ENCODE measurements at places on chromosomes 12 and 14. TPM values are rescaled to one million over a fixed set of nuclear protein-coding genes. Genes with fewer than 3 reads are reported as not detected.
A peak's percentile ranks its signal among the peaks of the same experiment; 100 is the strongest.

The PLEKHG7 gene
- total RNA-seq, result not detected

The SSTR1 gene
- total RNA-seq, result not detected

The CLEC4A gene
- total RNA-seq, result 0.19 TPM

The PARPBP gene
- 27.2 TPM for total RNA-seq

The B4GALNT3 gene
- total RNA-seq, result 0.64 TPM

The E2F7 gene
- total RNA-seq, result 20.2 TPM

The DPPA3 gene
- not detected for total RNA-seq

The MUCL1 gene
- total RNA-seq, result not detected

DNA sequence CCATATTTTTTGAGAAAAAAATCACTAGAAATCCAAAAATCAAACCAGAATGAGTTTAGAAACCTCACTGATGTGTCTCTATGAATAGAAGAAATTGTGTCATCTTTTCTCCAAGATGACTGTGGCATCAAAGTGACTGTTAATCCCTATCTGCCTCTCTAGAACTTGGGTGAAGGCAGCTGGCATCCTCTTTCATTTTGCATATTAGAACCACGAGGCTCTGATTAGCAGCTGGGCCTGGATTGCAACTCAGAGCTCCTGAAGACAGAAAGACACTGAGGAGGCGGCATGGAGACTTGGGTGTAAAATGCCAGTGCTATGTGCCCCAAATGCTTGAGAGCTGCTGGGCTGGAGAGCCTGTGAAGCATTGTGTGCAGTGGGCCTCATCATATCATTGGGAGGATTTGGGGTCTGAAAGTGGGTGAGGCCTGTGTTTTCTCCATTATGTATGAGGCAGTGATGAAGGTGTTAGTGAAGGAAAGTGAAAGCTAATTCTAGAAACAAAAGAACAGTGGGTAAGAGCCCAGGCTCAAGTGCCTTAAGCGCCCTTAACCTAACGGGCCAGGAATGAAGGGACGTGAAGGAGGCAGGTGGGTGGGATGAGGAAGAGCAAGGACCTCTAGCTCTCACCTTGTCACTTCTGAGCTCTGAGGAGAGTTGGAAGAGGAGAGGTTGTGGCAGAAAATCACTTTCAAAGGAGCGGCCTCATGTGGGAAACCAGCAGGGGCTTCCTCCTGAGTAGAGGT, 26.2 kb downstream of the NKX2-8 start:
- no peaks in the 10 kb centered on the region for H3K36me3 ChIP-seq
- no peaks in the 10 kb centered on the region for H3K4me1 ChIP-seq
- no peak overlapping the region for H3K4me3 ChIP-seq
- peaks cover 7% of the 10 kb centered on the region for H3K27me3 ChIP-seq

GRCh38 chr12:72330301-72330700, 58.1 kb downstream of the TRHDE start:
- no peak overlapping the region for H3K4me3 ChIP-seq
- DNase-seq, result no peak
- no peak overlapping the region for H3K27ac ChIP-seq
- no peaks in the 10 kb centered on the region for H3K4me1 ChIP-seq
- H3K36me3 ChIP-seq, result no peaks in the 10 kb centered on the region

DNA sequence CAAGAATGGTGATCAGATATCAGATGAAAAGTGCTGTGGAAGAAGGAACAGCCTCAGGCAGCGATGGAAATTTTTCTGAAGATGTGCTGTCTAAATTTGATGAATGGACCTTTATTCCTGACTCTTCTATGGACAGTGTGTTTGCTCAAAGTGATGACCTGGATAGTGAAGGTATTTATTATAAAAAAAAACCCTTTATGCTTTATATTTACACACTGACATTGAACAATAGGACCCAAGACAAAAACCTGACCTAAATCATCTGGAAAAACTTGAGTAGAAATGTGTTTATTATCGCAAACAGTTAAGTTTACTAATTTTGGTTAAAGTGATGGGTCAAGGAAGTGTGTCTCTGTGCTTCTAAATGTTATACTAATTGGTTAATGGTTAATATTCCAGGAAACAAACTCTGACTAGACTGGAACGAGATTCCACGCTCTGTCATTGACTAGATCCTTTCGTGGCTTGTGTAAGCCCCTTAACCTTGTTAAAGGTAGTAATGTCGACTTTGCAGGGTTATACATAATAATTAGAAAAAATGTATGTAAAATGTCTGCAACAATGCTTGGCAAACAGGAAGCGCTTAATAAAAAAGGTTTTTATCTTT, 62.7 kb downstream of the LRRK2 start:
- H3K4me3 ChIP-seq, result no peak overlapping the region
- H3K36me3 ChIP-seq, result no peaks in the 10 kb centered on the region
- DNase-seq, result no peak
- H3K4me1 ChIP-seq, result no peaks in the 10 kb centered on the region

GRCh38 chr12:16019136-16019535, 108.0 kb downstream of the DERA start:
- no peaks in the 10 kb centered on the region for H3K27me3 ChIP-seq
- H3K4me3 ChIP-seq, result no peak overlapping the region
- no peak for DNase-seq
- no peaks in the 10 kb centered on the region for H3K4me1 ChIP-seq
- H3K27ac ChIP-seq, result no peak overlapping the region
- H3K36me3 ChIP-seq, result peaks cover 35% of the 10 kb centered on the region

- no peak for DNase-seq
- peaks cover 39% of the 10 kb centered on the region for H3K36me3 ChIP-seq
- H3K27ac ChIP-seq, result no peak overlapping the region
- no peaks in the 10 kb centered on the region for H3K4me1 ChIP-seq
Measured at GRCh38 chr14:71629250-71629649, 303.0 kb upstream of the RGS6 start.

- H3K4me3 ChIP-seq, result no peak overlapping the region
- no peaks in the 10 kb centered on the region for H3K4me1 ChIP-seq
- peaks cover 5% of the 10 kb centered on the region for H3K36me3 ChIP-seq
- no peaks in the 10 kb centered on the region for H3K27me3 ChIP-seq
- no peak for DNase-seq
Measured at GRCh38 chr12:53143355-53143754, 37.2 kb upstream of the ZNF740 start.

DNA sequence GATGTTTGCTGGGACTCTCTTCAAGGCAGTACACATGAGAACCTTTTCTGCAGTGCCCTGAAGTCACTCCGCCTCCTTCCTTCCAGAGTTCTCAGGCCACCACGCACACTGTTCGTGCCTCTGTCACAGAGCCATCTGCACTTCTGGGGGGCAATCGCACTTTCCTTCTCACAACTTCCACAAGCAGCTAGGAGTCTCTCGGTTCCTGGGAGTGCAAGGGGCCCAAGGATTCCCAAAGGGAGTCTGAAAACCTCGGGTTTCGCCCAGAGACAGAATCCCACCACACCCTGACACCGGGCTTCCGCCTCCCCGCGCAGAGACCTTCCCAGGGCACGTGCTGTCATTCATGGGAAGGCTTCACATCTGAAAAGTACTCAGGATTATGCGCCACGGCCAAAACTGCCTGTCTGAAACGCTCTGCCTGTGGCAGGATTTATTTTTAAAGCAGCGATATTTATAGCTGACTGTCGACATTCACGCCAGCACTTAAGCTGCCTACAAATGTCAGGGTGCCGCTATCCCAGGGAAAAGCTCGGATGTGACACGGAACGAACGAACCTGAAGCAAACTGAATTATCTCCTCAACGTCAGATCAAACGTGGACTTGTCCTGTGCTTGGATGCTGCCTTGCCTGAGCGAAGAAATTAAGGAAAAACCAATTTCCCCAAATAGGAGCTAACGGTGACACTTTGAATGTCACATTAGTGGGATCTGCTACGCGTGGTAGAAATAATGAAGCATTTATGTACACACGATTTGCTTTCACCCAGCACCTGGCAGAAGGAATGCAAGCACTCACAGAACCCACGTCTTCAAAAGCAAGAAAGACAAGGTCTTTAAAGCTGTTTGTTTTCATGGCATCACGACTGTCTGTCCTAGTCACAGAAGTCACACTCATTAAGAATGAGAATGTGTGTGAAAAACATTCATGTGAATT, 154.0 kb downstream of the PIWIL1 start:
- no peaks in the 10 kb centered on the region for H3K27me3 ChIP-seq
- no peak overlapping the region for H3K27ac ChIP-seq
- H3K4me1 ChIP-seq, result no peaks in the 10 kb centered on the region
- no peaks in the 10 kb centered on the region for H3K36me3 ChIP-seq

DNA sequence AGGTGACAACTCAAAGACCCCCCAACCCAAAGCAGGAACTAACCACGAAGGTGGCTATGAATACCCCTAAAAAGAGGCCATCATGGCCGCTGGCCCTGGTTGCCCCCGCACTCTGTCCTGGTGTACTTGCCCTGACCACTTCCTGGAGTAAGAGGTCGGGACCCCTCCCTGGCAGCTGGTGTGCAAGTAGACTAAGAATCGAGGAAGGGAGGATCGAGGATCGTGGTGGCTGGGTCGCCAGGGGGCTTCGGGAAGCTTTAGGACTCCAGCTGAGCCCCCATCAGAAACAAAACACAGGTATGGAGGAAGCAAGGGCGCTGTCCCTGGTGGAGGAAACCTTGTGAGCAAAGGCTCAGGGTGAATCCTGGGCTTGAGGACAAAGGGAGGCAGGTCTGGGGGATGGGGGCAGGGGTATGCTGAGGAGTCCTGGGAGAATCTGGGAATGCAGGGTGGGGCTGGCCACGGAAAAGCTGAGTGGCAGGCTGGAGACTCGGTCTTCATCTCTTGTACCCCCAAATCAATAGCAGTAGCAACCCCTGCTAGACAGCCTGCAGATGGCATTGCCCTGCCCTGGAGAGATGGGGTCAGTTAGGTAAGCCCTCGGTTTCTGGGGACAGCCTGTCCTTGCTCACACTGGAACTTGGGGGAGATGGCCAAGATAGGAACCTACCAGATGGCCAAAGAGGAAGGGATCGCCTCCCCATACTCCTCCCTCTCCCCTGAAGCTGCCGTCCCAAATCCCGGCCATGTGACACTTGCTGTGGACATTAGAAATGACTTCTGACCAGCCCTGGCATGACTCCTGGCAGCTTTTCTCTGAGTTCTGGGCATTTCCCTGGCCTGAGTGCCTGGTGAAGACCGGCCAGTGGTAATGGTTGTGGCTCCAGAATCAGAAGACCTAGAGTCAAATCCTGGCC, 45.3 kb upstream of the ESRRB start:
- H3K27ac ChIP-seq, result no peak overlapping the region
- no peak for DNase-seq
- no peak overlapping the region for H3K4me3 ChIP-seq
- peaks cover 41% of the 10 kb centered on the region for H3K27me3 ChIP-seq
- no peaks in the 10 kb centered on the region for H3K36me3 ChIP-seq

DNA sequence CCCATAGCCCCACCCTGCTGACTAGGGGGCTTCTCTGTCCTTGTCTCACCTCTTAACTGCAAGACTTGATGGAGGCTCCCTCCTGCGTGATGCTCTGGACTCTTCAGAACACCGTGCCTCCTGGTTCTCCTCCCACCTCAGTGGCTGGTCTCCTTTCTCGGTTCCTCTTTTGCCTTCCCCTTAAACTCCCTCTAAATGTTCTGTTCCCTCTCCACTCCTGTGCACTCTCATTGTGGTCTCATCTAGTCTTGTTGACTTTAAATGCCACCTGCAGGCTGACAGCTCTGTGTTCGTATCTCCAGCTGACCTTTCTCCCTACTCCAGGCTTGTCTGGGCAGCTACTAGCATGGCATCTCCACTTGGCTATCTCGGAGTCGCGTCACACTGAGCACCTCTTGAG, 28.3 kb downstream of the DYNC1H1 start:
- H3K36me3 ChIP-seq, result peaks cover 62% of the 10 kb centered on the region
- peaks cover 27% of the 10 kb centered on the region for H3K4me1 ChIP-seq
- H3K27me3 ChIP-seq, result no peaks in the 10 kb centered on the region

GRCh38 chr12:122840580-122841513, 5.6 kb downstream of the HIP1R start:
- H3K4me3 ChIP-seq, result no peak overlapping the region
- DNase-seq, result no peak
- H3K4me1 ChIP-seq, result peaks cover 13% of the 10 kb centered on the region
- no peak overlapping the region for H3K27ac ChIP-seq
- H3K36me3 ChIP-seq, result no peaks in the 10 kb centered on the region

DNA sequence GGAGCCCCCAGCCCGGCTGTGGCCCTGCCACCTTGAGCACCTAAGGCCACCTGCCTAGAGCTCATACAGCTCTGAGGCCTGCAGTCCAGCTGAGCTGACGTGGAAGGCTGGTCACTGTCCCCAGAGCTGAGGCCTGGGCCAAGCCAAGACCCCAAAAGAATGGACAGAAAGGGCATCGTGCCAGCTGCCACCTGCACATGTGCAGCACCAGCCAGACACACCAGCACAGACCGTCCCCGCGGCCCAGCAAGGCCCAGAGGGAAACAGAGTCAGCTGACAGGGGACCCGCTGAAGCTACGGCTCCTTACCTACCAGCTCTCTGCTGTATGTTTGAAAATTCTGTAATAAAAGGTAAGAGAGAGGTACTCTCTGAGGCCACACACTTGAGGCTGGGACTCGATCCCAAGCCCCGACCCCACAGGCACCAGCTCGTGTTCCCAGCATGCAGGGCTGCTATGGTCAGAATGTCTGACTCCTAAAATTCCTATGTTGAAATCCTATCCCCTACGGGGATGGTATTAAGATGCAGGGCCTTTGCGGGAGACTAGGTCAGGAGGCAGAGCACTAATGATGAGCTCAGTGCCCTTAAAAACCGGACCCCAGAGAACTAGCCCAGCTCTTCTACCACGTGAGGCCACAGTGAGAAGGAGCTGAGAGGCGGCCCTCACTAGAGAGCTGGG, 25.4 kb downstream of the BRF1 start:
- H3K4me1 ChIP-seq, result no peaks in the 10 kb centered on the region
- DNase-seq, result no peak
- H3K27ac ChIP-seq, result no peak overlapping the region
- no peaks in the 10 kb centered on the region for H3K36me3 ChIP-seq
- no peak overlapping the region for H3K4me3 ChIP-seq

- no peaks in the 10 kb centered on the region for H3K36me3 ChIP-seq
- no peak overlapping the region for H3K27ac ChIP-seq
- H3K27me3 ChIP-seq, result peaks cover 33% of the 10 kb centered on the region
- peak; percentile 22 for DNase-seq
Measured at GRCh38 chr14:72651714-72652113, 242.2 kb downstream of the DPF3 start.

- no peak overlapping the region for H3K27ac ChIP-seq
- no peaks in the 10 kb centered on the region for H3K27me3 ChIP-seq
- DNase-seq, result no peak
- H3K4me1 ChIP-seq, result peaks cover 26% of the 10 kb centered on the region
- H3K4me3 ChIP-seq, result no peak overlapping the region
- peaks cover 39% of the 10 kb centered on the region for H3K36me3 ChIP-seq
Measured at GRCh38 chr14:71713451-71713850, 218.8 kb upstream of the RGS6 start.

DNA sequence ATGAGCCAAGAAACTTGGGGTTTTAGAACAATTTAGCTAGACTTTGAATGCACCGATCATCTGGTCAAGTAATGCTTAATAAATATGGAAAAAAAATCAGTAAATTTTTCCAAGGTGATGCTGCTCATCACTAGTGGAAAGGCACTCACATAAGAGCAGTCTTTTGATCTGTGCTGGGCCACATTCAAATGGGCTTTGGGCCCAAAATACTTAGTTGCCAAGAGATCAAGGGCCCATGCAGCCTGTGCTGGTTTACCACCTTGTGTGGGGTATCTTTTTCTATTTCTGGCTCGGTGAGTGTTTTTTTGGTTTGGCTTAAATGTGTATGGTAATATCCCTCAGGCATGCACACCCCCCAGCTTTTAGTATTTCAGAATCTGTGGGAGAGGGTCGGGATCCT, 943.2 kb downstream of the TMTC2 start:
- no peak overlapping the region for H3K4me3 ChIP-seq
- H3K4me1 ChIP-seq, result no peaks in the 10 kb centered on the region
- H3K27ac ChIP-seq, result no peak overlapping the region
- no peak for DNase-seq

GRCh38 chr12:76029982-76030340, 1.6 kb downstream of the PHLDA1 start:
- peaks cover 4% of the 10 kb centered on the region for H3K27me3 ChIP-seq
- H3K4me1 ChIP-seq, result peaks cover 63% of the 10 kb centered on the region
- peaks cover 49% of the 10 kb centered on the region for H3K36me3 ChIP-seq
- H3K27ac ChIP-seq, result peak overlapping the region; percentile 97
